ENCODE measurements at places on chromosomes 3 and 15.
A peak's percentile ranks its signal among the peaks of the same experiment; 100 is the strongest.

GRCh38 chr3:97662762-97663161 lies 101.8 kb upstream of the ARL6 start:
- no peak for DNase-seq

- DNase-seq: no peak
Observed at GRCh38 chr3:129313415-129313664, 34.7 kb downstream of the HMCES start.

GRCh38 chr15:69820819-69821218 lies 276.9 kb downstream of the TLE3 start:
- no peak for DNase-seq

- DNase-seq: peak; percentile 32
Observed at GRCh38 chr3:160225176-160226025, at the start of gene C3orf80. TSS of gene C3orf80 (plus strand) at chr3:160225422. CDS start at chr3:160225636, 214 bp downstream.

GRCh38 chr3:82202269-82202668 lies 440.8 kb upstream of the GBE1 start:
- no peak for DNase-seq

DNA sequence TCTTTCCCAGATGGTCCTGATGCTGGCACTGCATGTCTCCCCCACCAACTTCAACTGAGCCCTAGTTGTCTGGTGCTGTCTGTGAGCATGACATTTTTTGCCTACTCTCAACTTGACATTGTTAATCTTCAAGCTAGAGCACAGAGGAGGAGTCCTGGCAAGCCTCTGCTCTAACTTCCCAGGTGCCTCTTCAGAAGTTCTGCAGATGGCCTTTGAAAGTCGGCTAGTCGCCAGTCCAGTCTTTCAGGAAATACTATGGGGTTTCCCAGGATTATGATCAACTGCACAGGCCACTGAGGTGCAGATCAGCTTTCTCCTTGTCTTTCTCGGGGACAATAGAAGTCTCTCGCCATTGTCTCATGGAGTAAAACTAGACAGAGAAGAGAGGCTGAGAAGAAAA lies 86.7 kb downstream of the ST8SIA2 start:
- no peak for DNase-seq

- DNase-seq: no peak
Observed at GRCh38 chr3:197068077-197068476, 38.5 kb upstream of the MELTF start.

GRCh38 chr3:102106416-102107097 lies 257.2 kb downstream of the NFKBIZ start:
- DNase-seq: no peak

DNA sequence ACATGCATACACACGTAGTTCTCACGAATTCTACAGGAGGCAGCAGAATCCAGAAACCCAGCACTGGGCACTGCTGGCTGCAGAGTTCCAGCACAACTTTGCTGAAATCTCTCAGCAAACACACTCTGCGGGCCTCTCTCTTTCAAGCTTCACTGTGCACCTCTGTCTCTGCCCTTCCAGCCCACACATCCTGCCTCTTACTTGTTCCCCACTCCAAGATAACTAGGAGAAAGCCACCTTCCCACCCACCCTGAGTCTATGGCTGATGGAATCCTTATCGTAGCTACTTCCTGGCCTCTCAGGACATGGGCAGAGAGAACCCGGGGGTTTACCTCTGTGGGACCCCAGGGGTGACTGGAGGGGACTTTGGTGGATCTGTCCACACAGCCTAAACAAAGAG lies 11.9 kb downstream of the ANP32A start:
- DNase-seq: no peak

All from stimulated activated naive B cell treated with anti-CD40 and anti-IgM and Interleukin-4, amounts not matched to agents 10 μg/mL and 1 μg/mL and 100 μg/mL, for 72 hours (primary cell).